Smooth muscle cell of the coronary artery (primary cell): ENCODE measurements at places on chromosomes 7 and 10. TPM values are rescaled to one million over a fixed set of nuclear protein-coding genes. Genes with fewer than 3 reads are reported as not detected.

Gene ELOVL3
- total RNA-seq: 0.15 and 1.5 TPM in 2 replicates

Gene CALML3
- not detected in 2 replicates for total RNA-seq

Gene SMO
- total RNA-seq: 18.5 and 22.7 TPM in 2 replicates

Gene HMX2
- total RNA-seq: not detected in 2 replicates

Gene OR2A42
- under 0.01 TPM in 1 of 2 replicates, not detected in the other for total RNA-seq

Gene CPN1
- total RNA-seq: not detected in 2 replicates

Gene ANXA7
- 82.7 and 89.0 TPM in 2 replicates for total RNA-seq
